ENCODE measurements at places on chromosomes 2 and 18.

- DNase-seq = no peak
Observed at GRCh38 chr2:171547256-171547655, 25.0 kb downstream of the CYBRD1 start.

- DNase-seq = no peak
Observed at GRCh38 chr2:153140498-153140897, 338.1 kb downstream of the RPRM start.

DNA sequence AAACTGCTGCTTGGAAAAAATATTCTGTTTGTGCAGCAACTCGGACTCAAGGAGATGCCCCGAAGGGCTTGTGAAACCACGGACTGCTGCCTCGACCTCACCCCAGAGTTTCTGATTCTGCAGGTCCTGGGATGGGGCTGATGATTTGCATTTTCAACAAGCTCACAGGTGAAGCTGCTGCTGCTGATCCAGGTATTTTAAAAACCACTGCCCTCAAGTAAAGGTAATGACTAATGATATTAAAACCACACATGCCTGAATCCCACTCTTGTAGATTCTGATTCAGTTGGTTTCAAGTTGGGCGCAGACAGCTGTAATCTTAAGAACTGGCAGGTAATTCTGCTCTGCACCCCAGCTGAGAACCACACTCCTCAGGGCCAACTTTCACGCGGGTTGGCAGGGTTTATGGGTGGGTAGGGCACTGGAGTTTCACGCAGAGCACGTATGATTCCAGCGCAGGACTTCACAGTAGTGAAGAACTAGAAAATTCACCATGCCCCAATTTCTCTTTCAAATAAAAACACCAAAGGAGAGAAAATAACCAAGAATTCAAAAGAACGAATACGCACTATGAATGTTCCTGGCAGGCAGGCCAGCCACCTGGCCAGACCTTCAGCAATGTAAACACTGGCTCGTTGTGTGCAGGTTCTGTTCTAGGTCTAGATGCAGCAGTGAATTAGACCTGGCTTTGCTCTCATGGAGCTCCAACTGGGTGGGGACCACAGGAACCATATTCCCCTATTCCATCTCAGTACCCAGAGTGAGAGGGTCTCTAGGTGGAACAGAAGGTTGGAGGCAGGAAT, 74.6 kb upstream of the ZFP36L2 start:
- no peak for DNase-seq

GRCh38 chr2:226467221-226467620, 332.4 kb downstream of the IRS1 start:
- no peak for DNase-seq

GRCh38 chr2:222610746-222611145, 45.1 kb downstream of the FARSB start:
- no peak for DNase-seq

DNA sequence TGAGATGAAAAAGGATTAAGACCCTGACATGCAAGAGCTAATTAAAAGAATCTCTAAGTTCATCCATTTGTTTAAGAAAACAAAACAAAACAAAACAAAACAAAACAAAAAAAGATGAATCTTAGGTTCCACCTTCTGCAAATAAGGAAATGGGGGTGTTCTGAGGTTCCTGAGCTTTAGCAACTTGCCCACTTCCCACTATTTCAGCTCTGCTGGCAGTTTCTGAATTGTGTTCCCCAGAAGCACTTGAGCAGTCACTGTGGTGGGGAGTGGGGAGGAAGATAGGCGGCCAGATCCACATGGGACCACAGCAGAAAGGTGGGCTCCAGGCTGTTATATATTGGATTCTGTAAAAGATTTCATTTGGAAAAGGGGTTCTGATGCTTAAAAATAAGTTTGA, 20.3 kb downstream of the INO80C start:
- DNase-seq = no peak

GRCh38 chr2:18849841-18850578, 260.6 kb upstream of the NT5C1B start:
- no peak for DNase-seq

- no peak for DNase-seq
Observed at GRCh38 chr2:162676515-162676914, 162.1 kb downstream of the KCNH7 start.

GRCh38 chr2:5520463-5520972, 171.7 kb upstream of the SOX11 start:
- no peak for DNase-seq

GRCh38 chr2:240182001-240182400, 41.5 kb upstream of the OTOS start:
- DNase-seq = no peak

DNA sequence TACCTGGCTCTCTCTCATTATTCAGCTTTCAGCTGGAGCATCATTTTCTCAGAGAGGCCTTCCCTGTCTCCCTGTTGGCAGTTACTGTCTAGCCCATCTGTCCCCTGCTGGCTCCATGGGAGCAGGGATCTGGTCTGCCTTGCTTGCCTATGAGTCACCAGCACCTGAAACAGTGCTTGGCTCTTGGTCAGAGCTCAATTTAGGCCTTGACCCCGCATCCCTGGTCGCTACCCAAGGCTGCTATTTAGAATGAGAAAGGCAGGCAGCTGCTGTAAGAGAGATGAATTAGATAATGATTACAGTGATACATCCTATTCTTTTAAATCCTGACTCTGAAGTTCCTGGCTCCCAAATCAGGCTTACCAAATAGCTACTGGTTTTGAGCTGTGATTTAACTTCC, 32.9 kb downstream of the KCNE4 start:
- DNase-seq = no peak

- no peak for DNase-seq
Observed at GRCh38 chr2:230203110-230203676, 16.6 kb downstream of the SP110 start.

DNA sequence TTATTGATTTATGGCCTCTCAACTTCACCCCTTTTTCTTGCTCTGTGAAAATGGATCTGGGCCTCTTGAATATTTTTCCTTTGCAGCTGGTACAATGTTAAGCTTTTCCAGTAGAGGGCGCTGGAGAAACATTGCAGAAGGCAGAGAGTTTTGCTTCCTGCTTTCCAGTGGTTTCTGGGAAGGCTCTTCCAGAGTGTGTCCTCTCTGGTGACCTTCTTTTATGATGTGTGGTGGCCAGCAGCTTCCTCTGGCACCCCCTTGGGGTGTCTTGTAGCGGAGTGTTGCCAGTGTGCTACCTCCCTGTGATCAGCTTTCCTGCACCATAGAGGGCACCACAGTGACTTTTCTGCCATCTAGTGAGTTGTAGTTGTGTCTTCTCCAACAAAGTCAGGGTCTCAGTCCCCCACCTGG, 25.4 kb upstream of the MGAT5 start:
- no peak for DNase-seq

GRCh38 chr2:171630812-171631626, 56.2 kb upstream of the DYNC1I2 start:
- DNase-seq = no peak

- no peak for DNase-seq
Observed at GRCh38 chr2:239323447-239323846, 77.4 kb downstream of the HDAC4 start.

- DNase-seq = no peak
Observed at GRCh38 chr18:63253014-63253413, 66.6 kb downstream of the BCL2 start.

- DNase-seq = no peak
Observed at GRCh38 chr2:30306522-30306921, 75.2 kb downstream of the LBH start.

DNA sequence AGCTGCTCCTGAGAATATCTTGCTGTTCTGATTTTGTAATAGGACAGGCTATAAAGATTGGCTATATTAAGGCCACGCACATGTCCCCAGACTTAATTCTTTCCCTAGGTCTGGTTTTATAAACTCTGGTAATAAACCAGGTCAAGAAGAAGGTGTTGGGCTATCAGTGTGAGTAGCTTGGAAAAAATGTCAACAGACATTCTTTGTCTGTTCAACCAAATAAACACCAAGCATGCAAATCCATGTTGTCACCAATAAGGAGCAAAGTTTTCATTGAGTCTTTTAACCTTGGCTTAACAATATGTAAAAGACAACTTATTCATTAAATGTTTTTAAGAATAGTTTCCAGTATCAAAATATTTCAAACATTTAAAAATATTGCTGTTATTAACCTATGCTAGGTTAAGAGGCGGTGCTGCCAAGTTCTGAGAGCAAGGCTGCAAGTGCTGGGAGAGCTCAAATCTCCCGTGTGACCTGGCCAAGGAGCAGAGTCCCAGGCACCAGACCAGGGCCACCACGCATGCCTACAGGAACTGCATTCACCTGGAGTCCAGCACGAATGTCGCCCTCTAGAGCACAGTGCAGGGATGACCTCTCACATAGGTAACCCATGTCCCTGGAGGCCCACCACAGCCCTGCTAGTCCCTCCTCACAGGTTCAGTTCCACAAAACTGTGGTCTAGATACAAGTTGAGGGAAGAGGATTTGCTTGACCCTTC, 120.5 kb upstream of the POU3F3 start:
- DNase-seq = no peak

DNA sequence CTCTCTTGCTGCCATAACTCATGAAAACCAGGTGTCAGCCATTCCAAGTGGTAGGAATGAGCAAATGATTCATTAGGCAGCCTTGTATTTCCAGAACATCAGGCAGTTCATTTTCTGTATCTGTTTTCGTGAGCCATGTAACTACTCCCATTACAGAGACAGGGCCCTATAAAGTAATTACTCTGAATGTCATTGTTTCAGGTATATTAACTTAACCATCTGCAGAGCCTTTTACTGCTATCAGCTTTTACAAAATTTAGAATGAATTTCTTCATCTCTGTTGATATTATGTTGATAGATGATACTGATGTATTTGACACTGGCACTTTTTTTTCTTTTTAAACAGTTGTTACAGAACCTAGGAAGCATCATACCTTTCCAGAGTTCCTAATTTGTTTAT, 69.9 kb downstream of the MGAT5 start:
- DNase-seq = no peak

DNA sequence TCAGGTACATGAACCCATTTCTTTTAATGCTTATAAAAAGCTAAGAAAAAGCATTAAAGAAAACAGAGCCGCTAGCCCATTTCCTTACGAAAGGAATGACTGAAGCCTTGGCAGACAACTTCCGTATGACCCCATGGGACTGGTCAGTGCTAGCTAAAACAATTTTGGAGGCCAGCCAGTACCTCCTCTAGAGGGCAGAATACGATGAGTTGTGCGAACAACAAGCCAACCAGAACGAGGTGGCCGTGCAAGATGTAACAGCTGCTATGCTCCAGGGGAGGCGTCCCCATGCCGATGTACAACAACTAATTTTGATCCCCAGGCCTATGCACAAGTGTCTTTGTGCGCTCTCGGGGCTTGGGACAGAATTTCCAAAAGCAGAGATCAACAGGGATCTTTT, 16.7 kb downstream of the MAP3K2 start:
- no peak for DNase-seq

- DNase-seq = no peak
Observed at GRCh38 chr2:239887604-239888003, 137.5 kb downstream of the NDUFA10 start.

- no peak for DNase-seq
Observed at GRCh38 chr2:69344305-69344704, 42.7 kb downstream of the GFPT1 start.

DNA sequence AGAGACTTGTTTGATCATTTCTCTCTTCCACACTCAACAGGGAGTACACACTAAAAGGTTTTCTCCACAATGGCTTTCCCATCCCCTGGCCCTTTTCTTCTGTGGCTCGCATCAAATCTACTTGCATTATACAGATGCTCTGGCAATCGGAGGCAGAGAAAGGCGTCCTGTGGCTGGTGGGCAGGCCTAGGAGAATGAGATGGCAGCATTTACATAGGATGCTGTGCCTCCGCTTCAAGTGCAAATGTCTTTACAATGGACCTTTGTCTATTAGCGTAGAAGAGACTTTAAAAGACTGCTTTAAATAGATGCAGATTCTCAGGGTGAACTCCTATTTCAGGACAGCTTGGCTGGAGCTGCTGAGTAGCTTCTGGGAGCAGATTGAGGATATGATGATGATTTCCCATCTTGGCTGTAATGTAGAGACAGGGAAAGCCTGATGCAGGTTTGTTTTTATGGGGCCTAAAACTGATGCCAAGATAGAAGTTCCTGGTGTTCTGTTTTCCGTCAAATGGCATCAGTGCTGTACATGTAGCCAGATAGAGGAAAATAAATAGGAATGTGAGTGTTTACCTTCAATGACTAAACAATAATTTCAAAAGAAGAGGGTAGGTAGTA, 423.4 kb downstream of the RND3 start:
- no peak for DNase-seq

- DNase-seq = no peak
Observed at GRCh38 chr2:154259030-154259429, 387.3 kb downstream of the GALNT13 start.

GRCh38 chr2:212274215-212274614, 264.4 kb downstream of the ERBB4 start:
- no peak for DNase-seq

DNA sequence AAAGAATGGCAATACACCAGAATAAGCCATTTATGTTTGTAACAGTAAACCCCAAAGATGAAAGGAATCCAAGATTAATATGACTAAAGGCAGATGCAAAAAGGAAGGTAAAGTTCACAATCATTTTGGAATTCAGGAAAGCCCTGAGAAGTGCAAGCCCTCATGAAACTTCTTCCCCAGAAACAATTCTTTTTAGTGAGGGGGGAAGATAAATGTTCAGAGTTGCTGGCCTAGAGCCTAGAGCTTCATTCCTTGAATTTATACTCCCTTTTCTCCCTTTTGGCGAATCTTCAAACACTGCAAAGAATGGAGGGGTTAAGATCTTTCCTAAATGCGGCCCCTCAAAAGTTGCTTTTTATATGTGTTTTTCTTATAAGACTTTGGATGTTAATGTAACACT, 368.8 kb downstream of the MEIS1 start:
- DNase-seq = no peak

DNA sequence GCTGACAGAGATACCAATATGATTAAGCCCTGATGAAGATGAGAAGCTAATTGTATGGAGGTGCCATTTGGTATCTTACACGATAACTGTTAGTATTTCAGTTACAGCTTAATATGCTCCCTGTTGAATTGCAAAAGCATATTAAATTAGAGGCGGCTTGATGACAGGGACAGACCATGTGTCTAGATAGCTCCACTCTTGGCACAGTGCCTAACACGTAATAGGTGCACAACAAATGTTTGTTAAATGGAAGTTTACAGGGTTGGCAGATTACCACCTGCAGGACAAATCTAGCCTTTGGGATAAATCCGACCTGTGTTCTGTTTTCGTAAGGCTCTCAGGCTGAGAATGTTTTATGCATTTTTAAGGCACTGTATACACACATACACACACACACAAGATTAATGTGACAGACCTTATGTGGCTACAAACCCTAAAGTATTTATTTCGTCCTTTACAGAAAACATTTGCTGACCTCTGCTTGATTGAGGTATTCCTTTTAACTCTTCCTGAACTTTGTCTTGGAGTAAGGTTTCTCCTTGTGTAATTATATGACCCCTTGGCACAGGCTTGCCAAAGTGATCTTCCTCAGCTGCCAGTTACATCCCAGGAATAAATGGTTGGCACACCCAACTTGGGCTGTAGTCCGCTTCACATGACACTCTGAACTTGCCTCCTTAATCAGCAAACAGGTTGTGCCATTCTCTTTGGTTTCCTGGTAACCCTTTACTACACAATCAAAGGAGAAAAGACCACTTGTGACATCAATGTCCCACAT, 348.9 kb downstream of the HRH4 start:
- DNase-seq = no peak
